ENCODE measurements at places on chromosomes 4 and X.

DNA sequence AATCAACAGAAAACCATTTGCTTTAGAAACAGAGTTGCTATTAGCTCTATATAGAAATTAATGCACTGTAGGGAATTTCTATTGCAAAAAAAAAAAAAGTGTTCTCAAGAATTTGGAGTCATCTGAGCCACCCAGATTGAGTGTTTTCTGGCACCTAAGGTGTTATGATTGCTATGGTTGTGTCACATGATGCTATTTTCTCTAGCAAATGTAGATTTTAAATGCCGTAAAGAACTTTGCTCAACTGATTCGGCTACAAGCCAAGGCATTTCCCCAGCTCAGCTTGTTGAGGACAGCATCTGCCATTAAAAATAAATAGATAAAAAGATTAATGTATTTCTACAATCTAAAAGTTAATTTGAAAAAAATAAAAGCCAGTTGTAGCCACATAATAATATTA, 712.8 kb downstream of the FAT4 start:
- DNase-seq: no peak

DNA sequence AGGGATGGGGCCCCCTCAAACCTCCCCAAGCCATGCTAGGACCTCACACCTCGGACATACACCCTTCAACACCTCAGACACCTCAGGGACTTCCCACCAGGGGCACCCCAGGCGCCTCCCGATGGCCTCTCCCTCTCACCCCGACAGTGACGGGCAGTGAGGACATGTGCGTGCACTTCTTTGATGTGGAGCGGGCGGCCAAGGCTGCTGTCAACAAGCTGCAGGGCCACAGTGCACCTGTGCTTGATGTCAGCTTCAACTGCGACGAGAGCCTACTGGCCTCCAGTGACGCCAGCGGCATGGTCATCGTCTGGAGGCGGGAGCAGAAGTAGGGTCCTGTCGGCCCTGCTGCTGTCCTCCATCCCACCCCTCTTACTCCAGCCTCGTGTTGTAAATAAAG, 7.4 kb downstream of the WDR13 start:
- no peak for DNase-seq

GRCh38 chrX:107721318-107721717, 54.3 kb downstream of the TSC22D3 start:
- DNase-seq: no peak

DNA sequence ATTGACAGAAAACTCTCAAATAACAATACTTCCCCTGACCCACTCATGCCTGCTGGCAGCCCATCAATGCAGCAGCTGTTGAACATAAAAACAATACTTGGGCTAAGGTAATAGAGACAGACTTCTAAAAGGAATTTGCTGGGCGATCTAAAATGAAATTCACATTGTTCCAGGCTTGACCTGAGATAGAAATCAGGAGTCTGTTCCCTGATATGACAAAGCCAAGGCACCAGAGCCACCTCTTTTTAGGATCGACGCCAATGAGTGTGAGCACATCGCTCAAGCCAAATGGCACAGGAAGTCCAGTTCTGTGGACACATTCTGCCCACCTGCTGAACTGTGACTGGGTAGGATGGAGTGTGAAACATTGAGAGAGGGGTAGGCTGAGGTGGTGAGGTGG, 4.9 kb downstream of the SEPTIN11 start:
- no peak for DNase-seq

DNA sequence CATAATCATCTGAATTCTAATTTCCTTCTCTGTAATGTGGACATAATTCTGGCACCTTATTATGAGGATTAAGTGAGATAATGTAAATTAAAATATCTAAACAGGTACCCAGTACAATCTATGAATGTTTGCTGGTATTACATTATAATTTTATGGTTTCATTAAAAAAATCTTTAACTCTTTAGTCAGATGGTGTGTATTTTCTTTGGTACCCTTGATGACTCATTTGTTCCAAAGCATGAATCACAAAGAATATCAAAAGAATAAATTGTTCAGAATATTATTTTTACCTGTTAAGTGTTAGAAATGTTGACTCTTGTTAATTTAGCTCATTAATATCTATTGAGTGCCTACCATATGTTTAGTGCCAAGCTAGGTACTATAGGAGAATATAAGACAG, 74.3 kb downstream of the SNX25 start:
- DNase-seq: peak; percentile 14

DNA sequence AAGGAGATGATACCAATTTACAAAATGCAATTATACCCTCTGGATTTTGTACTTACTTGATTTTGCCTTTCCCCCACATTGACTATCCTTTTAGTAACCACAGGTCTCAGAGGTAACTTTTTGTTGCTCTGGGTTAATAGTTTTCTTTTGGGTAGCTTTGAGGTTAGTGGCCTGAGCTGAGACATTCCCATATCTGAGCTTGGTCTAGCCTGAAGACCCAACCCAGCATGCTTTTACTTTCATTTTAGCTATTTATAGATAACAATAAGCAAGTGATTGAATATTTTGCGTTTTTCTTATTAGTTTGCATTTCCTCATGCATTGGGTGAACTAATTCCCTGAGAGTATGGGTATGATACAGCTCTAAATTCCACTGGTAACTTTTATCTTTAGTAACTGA, 11.8 kb downstream of the HTN1 start:
- no peak for DNase-seq

- DNase-seq: no peak
These were observed 80.6 kb downstream of the MFAP3L start for GRCh38 chr4:169945636-169946035.

- DNase-seq: no peak
These were observed 15.6 kb downstream of the TNMD start for GRCh38 chrX:100600340-100600739.

- DNase-seq: peak; percentile 91
These were observed 116.5 kb downstream of the MAML3 start for GRCh38 chr4:140037353-140038030.

DNA sequence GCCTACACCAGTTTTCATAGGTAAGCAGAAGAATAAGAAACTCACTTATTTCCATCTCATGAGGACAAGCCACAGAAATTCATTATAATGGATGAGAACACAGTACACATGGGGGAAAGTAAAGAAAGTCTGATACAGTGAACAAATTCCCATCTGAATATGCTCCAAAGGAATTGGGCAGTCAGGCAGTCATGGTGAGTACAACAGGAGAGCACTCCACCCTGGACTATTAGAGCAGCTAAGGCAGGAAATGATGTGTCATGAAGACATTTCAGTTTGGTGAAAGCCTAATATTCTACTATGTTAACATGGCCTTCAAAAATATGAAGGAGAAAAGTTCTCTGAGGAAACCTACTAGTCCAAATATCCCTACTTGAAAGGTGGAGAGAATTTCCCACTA, 92.0 kb upstream of the PRDX4 start:
- DNase-seq: no peak

DNA sequence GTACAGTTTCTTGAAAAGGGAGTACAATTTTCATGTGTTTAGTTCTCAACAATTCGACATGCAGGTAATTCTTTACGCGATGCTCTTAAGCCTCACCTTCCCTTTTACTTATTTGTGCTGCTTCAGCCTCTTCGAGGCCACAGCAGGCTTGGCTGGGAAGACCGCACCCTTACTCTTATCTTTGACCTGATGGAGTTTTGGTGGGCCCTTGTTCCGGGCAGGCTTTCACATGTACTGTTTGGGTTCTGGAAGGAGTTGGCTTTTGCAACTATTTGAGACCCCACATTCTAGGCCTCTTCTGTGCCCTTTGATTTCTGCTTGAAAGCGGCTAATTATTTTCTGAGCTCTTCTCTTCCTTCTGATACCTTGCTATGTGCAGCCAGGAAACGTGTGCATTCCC, 60.2 kb downstream of the FAM193A start:
- DNase-seq: no peak

- DNase-seq: no peak
These were observed 844.6 kb upstream of the FRG1 start for GRCh38 chr4:189096108-189096507.
